Muscle of back (tissue), 13 donors: ENCODE measurements at places on chromosomes 4 and X.

GRCh38 chr4:169070071-169070894 is 60.2 kb upstream of the CBR4 start:
- peak; percentile 61 for DNase-seq

GRCh38 chr4:111991163-111991562 is 154.1 kb upstream of the FAM241A start:
- DNase-seq = no peak

DNA sequence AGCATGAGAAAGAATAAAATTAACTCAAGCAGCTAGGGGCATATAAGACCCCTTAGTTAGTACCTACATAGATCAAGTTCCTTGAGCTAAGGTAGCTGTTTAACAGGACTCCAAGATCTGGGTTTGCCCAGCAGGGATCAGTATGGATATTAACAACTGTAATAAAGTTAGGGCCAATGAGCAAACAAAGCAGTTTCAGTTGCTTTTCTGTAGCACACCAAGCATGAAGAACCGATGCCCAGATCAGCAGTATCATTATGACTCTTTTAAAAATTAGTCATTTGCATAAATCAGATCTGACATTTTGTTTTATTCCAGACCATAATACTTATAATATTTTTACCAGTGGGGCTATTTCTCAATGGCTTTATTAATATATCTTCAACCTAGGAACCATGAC is 80.9 kb downstream of the C4orf33 start:
- DNase-seq = no peak

DNA sequence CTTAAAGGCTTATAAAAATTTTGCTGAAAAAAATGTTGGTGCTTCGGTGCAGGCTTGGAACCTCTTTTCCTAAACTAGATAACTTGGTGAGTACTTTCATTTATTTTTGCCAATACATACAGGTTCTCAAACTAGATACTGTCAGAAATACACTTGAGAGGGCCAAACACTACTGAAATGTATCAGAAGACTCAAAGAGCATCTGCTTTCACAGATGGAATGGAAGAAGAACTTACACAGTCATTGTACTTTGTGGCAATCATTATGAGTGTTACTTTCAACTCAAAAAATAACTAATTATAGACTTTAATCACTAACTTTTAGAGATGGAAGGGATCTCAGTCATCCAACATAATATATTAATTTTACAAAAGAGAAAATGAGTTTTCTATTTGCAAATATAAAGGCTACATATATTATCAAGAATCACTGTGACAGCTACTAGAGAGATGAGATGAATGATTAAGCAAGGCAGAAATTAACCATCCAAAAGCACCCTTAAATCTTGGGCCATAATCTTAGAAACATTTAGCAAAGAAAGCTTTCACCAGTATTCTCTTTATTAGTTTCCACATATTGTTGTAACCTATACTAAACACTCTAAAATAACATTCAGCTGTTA is 1.0 kb downstream of the ENAM start:
- DNase-seq = no peak

DNA sequence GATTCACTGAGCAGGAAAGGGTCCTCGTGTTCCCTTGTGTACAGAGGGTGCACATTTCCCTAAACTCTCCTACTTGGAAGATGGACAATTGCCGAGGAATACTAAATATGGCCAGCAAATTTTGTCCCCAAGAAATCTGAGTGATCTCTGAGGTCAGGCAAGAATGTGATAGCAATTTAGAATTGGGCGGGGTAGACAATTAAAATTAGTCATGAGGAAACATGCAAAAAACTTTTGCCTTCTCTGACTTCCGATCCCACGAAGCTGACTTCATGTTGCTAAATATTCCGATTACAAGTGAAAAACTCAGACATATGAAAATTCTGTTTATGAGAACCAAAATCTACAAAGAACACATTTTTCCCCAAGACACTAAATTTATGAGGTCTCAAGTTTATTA is 453.9 kb upstream of the ZFP42 start:
- DNase-seq = no peak

GRCh38 chr4:54961357-54961975 is 163.9 kb downstream of the KDR start:
- no peak for DNase-seq

DNA sequence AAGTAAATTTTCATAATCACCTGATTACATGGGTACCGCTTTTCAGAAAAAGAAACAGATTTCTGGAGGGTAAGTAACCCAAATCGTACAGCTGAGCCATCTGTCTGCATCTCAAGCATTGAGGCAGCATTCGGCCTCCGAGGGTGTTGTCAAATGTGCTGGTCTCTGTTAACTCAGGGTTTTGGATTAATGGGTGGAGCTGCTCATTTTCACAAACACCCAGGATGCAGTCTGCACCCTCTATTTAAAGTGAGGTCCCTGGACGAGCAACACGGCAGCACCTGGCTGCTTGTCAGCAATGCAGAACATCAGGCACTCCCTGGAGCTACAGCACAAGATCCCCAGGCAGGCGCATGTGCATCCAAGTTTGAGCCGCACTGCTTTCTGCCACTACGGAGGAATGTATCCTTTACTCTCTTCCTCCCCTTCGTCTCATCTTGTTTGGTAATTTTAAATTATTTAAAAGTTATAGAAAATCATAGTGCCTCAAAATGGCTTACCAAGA is 24.7 kb upstream of the NAP1L5 start:
- no peak for DNase-seq

DNA sequence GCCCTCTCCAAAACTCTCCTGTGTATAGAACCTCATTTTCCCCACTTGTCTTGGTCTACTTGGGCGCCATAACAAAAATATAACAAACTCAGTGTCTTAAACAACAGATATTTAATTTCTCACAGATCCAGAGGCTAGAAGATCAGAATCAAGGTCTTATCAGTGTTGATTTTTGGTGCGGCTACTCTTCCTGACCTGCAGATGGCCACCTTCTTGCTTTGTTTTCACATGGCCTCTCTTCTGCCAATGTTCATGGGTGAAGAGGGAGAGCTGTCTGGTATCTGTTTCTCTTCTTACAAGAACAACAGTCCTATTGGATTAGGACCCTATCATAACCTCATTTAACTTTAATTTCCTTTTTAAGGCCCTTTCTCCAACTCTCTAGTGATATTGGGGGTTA is 177.3 kb downstream of the PABPC4L start:
- DNase-seq = no peak
